Prostate gland (tissue), 2 donors: ENCODE measurements at places on chromosomes 6 and 20.

GRCh38 chr6:128672023-128672422, 151.6 kb upstream of the PTPRK start:
- no peaks in the 10 kb centered on the region for H3K27me3 ChIP-seq
- no peak for DNase-seq
- H3K27ac ChIP-seq = no peak overlapping the region
- H3K4me1 ChIP-seq = no peaks in the 10 kb centered on the region

DNA sequence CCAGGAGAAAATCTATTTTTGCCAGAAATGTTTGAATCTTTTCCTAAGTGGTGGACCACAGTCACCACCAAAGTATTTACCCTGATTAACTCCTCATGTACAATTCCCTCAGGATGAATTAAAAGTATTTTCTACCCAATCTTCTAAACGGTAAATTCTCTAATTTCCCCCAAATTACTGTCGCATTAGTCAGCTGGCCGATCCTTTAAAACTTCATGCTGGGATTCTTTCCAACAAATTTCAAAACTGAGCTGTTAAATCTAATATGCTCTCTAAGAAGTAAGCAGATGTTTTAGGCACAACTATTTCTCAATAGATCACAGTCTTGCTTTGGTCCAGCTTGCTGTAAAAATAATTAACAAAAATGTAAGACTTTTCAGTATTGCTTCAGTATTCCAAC, 447.2 kb downstream of the FRK start:
- no peaks in the 10 kb centered on the region for H3K27me3 ChIP-seq
- H3K36me3 ChIP-seq = no peaks in the 10 kb centered on the region
- DNase-seq = no peak
- H3K4me3 ChIP-seq = no peak overlapping the region

DNA sequence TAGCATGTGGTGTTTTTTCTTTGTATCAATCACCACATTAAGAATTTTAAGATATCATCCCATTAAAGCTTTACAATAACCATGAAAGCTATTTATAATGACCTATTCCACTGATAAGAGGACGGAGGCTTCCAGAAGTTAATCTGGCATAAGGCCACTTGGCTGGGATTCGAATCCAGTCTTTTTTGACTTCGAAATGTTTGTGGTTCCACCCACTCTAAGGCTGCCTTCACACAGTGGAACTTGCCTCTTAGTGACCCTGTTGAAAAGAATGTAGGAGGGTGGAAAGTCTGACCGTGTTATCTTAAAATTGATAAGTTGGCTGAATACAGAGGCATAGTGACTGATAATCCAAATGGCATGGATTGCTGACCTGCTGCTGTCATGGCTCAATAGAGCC, 959.7 kb downstream of the KIF16B start:
- no peak overlapping the region for H3K27ac ChIP-seq
- H3K4me3 ChIP-seq = no peak overlapping the region
- no peak for DNase-seq
- no peaks in the 10 kb centered on the region for H3K36me3 ChIP-seq

- no peaks in the 10 kb centered on the region for H3K36me3 ChIP-seq
These were observed 226.5 kb upstream of the CDH4 start for GRCh38 chr20:61025536-61025935.

DNA sequence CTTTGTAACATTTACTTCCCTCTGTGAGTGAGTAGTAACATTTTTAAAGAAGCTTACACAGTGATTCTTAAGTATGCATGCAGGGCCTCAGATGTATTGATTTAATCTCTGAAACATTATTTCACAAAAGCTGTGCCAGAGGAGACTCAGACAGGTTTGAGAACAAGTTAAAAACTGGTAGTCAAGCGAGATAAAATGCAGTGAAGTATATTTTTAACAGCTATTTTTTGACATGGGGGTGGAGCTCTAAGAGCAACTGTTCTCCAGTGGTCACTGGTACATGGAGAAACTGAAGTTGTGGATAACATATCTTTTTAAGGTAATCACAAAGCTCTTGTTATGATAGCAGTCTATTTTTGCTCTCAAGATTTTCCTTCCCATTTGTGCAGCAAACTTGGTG, 20.4 kb downstream of the DSTN start:
- no peaks in the 10 kb centered on the region for H3K27me3 ChIP-seq
- no peaks in the 10 kb centered on the region for H3K36me3 ChIP-seq
- H3K4me1 ChIP-seq = peaks cover 17% of the 10 kb centered on the region
- H3K4me3 ChIP-seq = no peak overlapping the region

DNA sequence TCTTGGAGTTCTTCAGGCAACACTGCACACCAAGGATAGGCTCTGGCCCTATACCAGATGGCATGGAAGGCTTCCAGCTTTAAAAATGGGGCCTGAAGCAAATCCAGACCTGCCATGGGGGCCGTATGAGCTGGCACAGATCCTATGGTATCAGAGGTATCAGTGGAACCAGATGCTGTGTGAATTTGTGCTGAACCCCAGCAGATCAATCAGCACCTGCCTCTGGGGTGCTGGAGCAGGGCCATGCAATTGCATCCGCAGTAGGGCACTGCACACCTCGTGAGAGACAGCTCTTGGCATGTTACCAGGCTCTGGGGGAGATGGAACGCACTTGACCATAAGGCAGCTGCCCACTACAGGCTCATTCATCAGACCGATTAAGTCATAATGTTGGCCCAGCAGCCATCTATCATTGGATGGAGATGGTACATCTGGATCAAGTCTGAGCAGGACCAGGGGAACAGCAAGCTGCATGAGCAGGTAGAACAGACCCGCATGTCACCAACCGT, 221.5 kb downstream of the MYLK4 start:
- no peak for DNase-seq
- no peaks in the 10 kb centered on the region for H3K36me3 ChIP-seq
- no peak overlapping the region for H3K4me3 ChIP-seq
- H3K4me1 ChIP-seq = no peaks in the 10 kb centered on the region

GRCh38 chr6:160253292-160253691, 5.3 kb downstream of the SLC22A2 start:
- H3K27me3 ChIP-seq = no peaks in the 10 kb centered on the region
- H3K4me3 ChIP-seq = no peak overlapping the region
- no peaks in the 10 kb centered on the region for H3K4me1 ChIP-seq
- no peaks in the 10 kb centered on the region for H3K36me3 ChIP-seq

- H3K36me3 ChIP-seq = no peaks in the 10 kb centered on the region
- H3K27me3 ChIP-seq = no peaks in the 10 kb centered on the region
- no peak for DNase-seq
- H3K4me1 ChIP-seq = no peaks in the 10 kb centered on the region
These were observed 178.5 kb downstream of the FRK start for GRCh38 chr6:115882174-115882573.

- no peaks in the 10 kb centered on the region for H3K4me1 ChIP-seq
- peaks cover 3% of the 10 kb centered on the region for H3K36me3 ChIP-seq
- no peaks in the 10 kb centered on the region for H3K27me3 ChIP-seq
- no peak overlapping the region for H3K27ac ChIP-seq
- DNase-seq = no peak
These were observed 14.6 kb downstream of the SAYSD1 start for GRCh38 chr6:39100358-39100757.

DNA sequence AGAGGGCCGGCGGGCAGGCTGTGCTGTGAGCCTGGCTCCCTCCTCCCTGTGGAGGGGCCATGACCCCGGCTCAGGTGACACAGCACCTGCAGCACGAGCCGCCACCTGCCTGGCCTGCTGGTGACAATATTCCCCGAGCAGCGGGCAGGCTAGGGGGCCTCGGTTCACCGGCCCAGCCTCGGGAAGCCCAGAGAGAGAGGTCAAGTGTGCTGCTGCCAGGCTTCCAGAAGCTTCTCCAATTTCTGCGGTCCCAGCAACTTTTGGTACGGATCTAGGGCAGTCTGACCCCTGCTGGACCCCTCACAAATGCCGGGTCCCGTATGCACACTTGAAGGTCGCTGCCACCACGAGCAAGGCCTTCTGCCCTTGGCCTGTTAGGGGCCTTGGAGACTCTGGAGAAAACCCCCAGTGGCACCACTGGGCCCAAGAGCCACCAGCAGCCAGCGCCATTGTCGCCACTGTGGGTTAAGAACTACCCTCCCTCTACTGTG, 38.6 kb upstream of the NOL4L start:
- H3K27me3 ChIP-seq = no peaks in the 10 kb centered on the region
- DNase-seq = no peak
- no peaks in the 10 kb centered on the region for H3K4me1 ChIP-seq
